ENCODE measurements at places on chromosomes 4 and X.
A peak's percentile ranks its signal among the peaks of the same experiment; 100 is the strongest.

DNA sequence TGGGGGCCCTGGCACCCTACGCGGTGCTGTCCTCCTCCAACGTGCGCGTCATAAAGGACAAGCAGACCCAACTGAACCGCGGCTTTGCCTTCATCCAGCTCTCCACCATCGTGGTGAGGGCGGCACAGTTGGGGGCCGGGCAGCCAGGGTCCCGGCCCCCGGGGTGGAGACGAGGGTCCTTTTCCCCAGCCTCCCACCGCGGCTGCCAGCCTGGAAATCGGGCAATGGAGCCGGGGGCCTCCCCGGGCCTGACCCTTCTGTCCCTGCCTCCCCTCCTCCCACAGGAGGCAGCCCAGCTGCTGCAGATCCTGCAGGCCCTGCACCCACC is 13.7 kb upstream of the UBA1 start:
- no peak for DNase-seq

- DNase-seq: peak; percentile 45
Measured at GRCh38 chr4:98261405-98262291, 464 bp downstream of the RAP1GDS1 start.

DNA sequence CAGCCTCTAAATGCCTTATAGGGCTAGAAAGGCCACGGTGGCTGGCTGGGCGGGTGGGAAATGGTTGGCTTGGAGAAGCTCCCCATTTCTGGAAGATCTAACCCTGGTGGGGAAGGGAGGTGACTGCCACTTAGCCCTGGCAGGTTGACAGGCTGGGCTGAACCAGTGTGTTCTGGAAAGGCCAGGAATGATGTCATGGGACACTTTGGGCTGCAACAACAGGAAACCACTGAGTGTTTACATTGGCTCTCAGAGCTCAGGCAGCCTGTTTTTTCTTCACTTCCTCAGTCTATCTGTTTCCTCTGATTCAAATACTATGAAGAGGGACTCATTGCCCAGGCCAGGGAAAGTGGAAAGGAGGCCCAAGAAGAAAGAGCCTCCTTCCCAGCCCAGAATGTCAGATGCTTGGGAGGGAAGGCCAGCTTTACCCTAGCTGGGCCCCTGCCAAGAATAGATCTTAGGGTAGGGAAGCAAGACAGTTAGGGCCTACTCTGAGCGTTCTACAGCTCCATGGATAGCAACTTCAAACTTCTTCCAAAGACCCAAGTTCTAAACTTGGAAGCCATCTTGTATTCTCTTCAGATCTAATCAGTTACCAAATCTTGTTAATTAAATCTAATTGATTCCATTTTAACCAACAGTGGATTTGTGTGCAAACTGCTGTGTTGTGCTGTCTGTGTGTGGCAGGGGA is 65.8 kb upstream of the MSN start:
- peak; percentile 11 for DNase-seq

GRCh38 chr4:15231265-15232091 is 196.4 kb upstream of the C1QTNF7 start:
- peak; percentile 80 for DNase-seq

DNA sequence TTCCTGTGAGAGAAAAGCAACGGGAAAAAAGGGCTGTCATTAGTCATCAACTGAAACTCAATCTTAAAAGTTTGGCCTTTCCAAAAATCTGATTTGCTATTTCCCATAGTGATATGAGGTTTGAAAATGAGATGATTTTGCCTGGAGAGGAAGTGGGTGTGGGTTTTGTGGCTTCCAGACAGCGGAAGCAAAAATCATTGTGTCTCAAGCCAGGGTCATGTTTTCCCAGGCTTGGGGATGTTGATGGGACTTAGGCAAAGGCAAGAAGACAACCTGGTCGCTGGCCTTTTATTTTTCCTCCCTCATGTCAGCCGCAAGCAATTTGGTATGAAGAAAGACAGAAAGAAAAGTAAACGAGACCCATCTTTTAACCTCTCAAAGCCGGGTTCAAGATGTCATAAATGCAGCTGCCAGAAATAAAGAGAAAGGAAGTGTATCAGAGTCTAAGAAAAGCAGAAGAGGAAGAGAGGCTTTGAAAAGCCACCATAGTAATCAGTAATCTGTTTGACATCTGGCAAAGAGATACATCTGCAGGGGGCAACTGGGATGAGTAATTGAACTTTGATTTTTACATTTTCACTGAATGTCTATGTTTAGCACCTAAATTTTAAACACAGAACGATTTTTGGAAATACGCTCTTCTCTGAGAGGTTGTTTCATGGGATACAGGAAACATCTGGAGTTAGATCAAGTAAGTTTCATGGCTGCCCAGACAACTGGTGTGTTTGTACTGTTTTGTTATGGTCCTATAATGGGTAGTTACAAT is 521.6 kb upstream of the SLIT2 start:
- DNase-seq: no peak

DNA sequence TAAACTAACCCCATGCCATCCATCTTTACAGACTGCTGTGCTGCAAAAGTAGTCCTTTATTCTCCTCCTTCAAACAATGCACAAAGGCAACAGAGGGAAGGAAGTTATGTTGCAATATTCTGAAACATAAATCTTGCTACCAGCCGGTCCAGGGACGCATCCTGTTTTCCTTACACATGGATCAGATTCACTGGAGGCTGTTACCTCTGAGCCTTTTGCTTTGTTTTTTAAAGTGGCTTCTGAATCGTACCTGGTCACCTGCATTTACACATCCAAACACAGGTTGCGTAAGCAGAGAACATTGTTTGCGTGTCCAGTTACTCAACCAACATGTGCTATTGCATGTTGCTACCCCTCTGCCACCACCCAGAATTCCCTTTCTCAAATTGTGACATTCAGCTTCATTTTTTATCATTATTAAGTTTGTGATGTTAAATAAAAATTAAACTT is 8.8 kb downstream of the PPARGC1A start:
- no peak for DNase-seq

DNA sequence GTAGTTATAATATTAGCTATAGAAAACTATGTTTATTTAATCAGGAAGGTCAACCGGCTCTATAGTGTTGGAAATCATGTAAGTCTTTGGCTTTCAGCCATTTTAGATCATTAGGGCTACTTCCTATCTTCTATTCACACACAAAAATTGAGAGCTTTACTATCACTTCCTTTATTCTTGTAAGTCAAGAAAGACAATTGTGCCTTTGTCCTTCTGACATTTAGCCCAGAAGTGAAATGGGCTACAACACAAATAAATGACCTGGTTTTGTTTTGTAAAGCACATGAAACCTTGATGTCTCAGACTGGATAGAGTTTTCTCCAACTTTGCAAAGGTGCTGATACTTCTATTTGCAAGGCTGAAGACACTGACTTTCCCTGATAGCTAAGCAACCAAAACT is 122.4 kb upstream of the ACSL4 start:
- no peak for DNase-seq

GRCh38 chr4:71446479-71447081 is 107.8 kb downstream of the SLC4A4 start:
- DNase-seq: no peak

DNA sequence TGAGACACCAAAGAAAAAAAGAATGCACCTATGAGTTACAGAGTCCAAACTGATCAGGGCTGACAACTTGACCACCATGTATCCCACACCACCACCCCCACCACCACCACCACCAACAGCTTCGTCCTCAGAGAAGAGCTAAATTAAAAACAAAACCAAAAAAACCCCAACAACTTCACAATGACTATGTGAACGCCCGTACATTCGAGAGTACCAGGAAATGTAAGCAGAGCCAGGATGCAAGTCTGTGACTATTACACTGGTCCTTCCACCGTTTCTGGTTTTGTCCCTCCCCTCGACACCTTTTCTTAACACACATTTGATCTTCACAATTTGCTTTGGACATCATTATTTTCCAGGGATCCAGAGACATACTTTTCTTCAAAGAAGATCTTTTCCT is 51.0 kb downstream of the WFS1 start:
- no peak for DNase-seq

- DNase-seq: no peak
Measured at GRCh38 chrX:115345615-115346014, 56.1 kb downstream of the LUZP4 start.

- no peak for DNase-seq
Measured at GRCh38 chr4:74758551-74759145, 35.7 kb downstream of the BTC start.

- DNase-seq: no peak
Measured at GRCh38 chr4:36854554-36854953, 390.0 kb upstream of the NWD2 start.

DNA sequence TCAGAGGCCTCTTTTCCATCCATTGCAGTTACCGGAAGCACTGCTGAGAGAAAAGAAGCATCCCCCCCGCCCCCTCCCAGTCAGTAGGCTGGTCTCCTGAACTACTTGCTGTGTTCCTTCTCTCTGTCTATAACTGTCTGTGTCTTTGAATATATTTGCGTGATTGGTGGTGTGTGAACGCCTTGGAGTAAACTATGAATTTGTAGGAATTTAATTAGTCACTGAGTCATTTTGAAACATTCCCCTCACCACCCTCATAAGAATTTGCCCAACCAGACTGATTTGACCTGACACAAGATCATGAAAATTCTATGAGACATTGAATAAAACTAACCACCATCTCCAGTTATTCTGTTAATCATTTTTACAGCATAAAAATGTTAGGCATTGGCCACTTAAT is 6.7 kb upstream of the NXF3 start:
- no peak for DNase-seq

- DNase-seq: no peak
Measured at GRCh38 chr4:39908284-39908683, 69.4 kb downstream of the PDS5A start.

- DNase-seq: no peak
Measured at GRCh38 chrX:10538831-10539230, 81.6 kb downstream of the MID1 start.

GRCh38 chr4:141759796-141760425 is 123.5 kb downstream of the IL15 start:
- no peak for DNase-seq

DNA sequence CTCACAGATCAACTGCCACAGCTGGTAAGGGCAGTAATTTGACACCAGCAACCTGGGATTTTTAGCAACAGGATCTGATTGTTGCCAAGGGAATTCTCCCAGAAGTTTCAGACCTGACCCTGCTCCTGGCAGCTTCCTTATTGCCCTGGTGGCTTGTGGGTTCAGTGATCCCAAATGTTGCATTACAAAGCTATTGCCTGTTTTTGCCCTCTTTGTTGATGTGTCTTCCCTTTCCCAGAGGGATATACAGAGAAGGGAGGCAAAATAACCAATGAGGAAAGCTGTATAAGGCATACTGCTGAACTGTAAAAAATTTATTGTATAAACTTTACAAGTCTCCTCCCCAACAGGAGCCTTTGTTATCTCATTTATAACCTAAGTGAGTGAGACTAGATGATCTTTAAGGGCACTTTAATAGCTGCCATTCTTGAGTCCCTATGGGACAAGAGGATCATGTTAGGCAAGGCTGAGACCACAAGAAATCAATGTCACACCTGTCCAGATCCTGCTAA is 22.2 kb downstream of the VSIG4 start:
- DNase-seq: no peak

GRCh38 chr4:160110891-160111290 is 1008.0 kb downstream of the RAPGEF2 start:
- no peak for DNase-seq

DNA sequence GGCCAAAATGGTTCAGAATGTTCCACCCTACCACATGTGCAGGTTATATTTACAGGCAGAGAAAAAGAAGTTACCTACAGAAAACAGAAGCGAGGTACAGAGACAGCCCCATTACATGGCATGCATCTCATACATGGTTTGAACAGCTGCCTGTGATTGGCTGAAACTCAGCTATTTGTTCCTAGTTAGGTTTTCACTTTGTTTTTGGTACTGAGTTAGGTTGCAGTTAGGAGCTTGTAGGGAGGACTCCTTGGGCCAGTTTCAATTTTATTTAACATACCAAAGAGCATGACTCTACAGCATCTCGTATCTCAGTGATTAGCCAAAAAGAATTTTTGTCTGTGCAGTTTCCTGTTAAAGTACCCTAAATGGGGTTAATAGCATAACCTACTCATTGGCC is 392.0 kb downstream of the MAPK10 start:
- DNase-seq: no peak

GRCh38 chr4:87141428-87141827 is 79.0 kb downstream of the KLHL8 start:
- no peak for DNase-seq

DNA sequence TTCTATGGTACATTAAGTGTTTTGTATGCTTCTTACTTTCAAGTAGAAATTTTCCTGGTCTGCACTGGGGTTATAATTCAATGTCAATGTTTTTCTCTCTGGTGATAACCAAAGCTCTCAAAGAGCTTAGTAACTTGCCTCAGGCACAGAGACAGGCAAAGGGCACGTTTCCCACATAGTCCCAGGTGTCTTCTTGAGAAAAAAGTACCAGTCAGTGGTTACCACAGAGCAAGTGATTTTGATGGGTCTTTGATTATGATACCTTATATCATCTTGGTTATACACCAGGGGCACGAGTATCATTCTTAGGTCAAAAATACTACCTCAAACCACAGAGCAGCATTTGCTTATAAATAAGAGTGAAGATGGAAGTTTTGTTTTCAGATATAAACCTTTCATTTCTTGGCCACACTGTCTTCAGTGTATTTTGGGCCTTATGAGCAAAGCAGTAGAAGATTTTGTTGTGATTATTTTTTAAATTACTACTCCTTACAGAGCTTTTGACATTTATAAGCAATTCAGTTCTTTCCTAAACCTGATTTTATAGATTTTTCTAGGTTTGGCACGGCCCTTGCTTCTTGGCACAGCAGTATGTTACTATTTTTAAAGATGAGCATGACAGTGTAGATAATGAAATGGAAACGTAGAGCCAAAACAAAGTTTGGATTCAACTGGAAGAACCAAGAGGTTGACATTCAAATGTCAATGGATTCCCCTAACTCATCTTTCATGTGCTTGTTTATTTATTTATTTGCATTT is 85.3 kb upstream of the TLL1 start:
- DNase-seq: no peak

- no peak for DNase-seq
Measured at GRCh38 chr4:141309874-141310273, 89.2 kb downstream of the ZNF330 start.

DNA sequence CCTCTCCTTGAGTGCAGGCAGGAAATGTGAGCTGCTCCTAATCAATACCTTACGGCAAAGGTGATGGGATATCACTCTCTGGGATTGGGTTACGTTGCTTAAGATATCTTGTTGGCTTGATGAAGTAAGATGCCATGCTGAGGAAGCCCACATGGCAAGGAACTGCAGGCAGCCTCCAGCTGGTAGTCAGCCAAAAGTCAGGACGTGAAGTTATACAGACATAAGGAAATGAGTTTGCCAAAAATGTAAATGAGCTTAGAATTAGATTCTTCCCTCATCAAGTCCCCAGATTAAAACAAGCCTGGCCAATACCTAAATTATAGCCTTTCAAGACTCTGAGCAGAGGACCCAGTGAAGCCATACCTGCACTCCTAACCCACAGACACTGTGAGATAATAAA is 155.0 kb downstream of the QDPR start:
- no peak for DNase-seq

GRCh38 chr4:129839687-129840086 is 743.7 kb downstream of the C4orf33 start:
- DNase-seq: no peak

DNA sequence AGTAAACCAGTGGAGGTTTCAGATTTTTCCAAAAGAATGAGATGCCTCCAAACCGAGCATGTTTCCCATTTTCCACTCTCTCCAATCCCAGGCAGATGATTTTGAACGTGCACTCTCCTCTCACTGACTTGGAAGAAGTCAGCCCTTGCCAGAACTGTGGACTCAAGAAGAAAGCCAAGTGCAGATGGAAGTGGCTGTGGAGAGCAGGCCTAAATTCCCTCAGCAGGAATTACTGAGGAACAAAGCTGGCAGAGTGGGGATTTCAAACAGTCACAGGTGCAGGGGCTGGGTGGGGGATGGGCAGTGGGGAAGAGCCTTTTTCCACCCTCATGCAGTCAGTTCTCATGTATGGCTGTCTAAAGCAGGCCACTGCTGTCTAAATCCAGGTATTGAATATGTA is 83.5 kb upstream of the PLAC1 start:
- DNase-seq: no peak

Data from midbrain (tissue), 1 donor.